Activated CD8-positive, alpha-beta memory T cell treated with anti-CD3 and anti-CD28 coated beads for 4 hours (primary cell): ENCODE measurements at places on chromosomes 4 and X.

DNA sequence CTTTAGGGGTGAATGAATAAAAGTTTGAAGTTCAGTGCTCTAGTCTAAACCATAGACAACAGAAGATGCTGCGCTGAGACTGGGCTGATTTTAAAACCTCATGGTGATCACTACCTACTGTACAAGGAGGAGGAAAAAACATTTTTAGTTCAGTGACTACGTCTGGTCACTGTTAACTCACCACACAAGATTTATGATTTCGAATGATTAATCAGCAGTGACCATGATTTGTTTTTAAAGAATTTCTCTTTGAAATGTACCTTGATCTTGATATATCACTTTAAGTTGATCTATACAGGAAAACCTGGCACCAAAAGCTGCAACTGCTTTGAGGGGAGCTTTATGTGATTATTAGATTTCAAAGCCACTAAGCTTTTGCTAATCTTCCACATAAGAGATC lies 286.3 kb downstream of the PDGFC start:
- DNase-seq: no peak

DNA sequence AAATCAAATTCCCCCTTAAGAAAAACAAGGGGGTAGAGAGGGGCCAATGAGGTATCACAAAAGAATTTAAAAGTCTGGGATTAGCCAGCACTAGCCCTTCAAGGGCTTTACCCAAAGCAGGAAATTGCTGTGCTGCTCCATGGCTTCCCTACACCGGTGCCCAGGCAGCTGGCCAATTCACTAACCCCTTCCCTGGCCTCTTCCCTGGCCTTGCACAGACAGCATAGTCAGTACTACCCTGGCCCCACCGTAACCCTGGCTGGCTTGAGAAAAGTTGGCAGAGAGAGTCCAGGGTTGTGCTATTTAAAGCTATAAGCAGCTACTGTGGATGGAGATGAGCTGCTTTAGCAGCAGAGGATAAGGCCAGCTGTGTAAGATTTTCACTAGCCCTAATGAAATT lies 43.1 kb downstream of the ADAMTS3 start:
- no peak for DNase-seq

- DNase-seq: no peak
Measured at GRCh38 chr4:177737387-177737940, 295.2 kb upstream of the AGA start.

GRCh38 chrX:42751573-42751972 lies 26.4 kb downstream of the PPP1R2C start:
- DNase-seq: no peak
